Islet precursor cell (in vitro differentiated cells): ENCODE measurements at places on chromosomes 5 and 9.

- peak; percentile 42 for DNase-seq
Observed at GRCh38 chr9:93260263-93261066, 76.5 kb downstream of the WNK2 start.

GRCh38 chr5:57736716-57737115 lies 254.1 kb upstream of the ACTBL2 start:
- DNase-seq: no peak

GRCh38 chr5:61299261-61299681 lies 32.8 kb upstream of the ZSWIM6 start:
- no peak for DNase-seq

- no peak for DNase-seq
Observed at GRCh38 chr5:41878173-41878572, 7.9 kb upstream of the OXCT1 start.

DNA sequence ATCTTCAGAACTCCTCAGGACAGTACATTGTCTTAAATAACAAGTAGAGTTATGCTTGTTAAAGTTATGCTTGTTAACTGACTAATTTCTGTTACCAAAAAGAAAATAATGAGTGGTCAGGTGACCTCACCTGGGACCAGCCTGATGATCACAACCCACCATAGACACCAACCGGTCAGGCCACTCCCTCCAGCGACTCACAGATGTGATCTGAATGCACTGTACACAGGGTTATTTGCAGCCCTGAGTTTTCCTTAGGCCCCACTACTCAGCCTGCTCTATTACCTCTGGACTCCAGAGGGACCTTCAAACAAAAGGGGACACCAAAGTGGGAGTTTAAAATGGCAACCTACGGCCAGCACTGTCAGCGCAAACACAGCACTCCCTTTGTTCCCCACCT lies 55.3 kb downstream of the ARSB start:
- peak; percentile 64 for DNase-seq

DNA sequence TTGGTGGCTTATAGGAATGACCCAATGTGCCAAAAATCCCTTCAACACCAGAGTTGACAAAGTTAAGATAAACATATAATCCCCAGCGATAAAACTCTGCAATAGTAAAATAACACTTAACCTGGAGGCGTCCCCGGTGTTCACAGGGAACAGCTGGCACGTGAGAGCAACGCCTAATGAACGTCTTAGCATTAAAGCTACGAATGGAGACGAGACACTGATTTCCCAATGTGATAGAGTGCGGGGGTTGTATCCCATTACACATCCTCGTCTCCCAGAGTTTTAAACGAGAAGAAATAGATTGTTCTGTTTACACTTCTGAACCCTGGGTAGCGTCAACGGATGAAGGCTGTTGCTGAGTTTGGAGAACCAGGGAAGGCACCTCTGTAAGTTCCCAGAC lies 57.6 kb downstream of the PTCH1 start:
- DNase-seq: no peak

- DNase-seq: no peak
Observed at GRCh38 chr5:171207256-171207847, 101.7 kb upstream of the TLX3 start.

- no peak for DNase-seq
Observed at GRCh38 chr5:53983568-53984460, 326.6 kb downstream of the ARL15 start.

DNA sequence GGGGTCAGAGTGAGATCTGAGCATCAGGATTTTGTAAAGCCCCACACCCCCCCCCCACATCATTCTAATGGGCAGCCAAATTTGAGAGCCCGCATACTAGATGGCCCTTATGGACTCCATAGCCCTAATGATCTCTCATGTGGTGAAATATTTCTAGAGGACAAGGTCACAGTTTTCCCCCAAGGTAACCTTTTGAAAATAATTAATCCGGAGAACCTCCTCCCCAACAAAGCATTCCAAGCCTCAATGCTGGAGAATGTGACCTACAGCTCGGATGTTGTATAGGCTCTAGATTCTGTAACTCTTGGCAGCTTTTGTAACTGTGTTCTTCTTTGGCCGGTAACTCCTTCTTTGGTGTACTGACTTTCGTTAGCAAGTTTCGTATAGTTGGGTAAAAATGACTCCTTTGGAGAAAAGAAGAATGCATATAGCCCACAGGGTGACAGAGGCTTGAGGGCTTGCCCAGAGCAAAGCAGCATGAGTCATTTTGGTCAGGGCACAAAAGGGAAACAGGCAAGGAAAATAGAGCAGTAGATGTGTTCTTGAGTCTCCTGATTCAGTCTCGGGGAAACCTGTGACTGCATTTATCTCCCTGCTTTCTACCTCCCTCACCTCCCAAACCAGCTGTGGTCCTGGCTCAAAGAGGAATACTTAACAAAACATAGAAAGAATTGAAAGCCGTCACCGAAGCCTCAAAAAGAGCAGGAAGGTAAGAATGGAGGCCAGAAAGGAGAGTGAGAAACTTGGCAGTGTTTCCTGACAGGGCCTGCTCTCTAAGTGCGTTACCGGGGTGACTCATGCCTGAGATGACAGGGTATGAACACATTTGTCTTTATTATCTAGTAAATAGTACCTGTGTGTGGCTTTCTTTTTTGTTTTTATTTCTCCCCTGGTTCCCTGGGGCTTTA lies 6.6 kb upstream of the XPA start:
- peak; percentile 84 for DNase-seq
